ENCODE measurements at places on chromosomes 6 and 20.

- no peak for DNase-seq
These were observed 32.8 kb upstream of the SSTR4 start for GRCh38 chr20:23002276-23002675.

GRCh38 chr6:52162940-52163908 is 23.0 kb upstream of the IL17A start:
- no peak for DNase-seq

GRCh38 chr20:25313593-25313992 is 65.7 kb downstream of the PYGB start:
- no peak for DNase-seq

GRCh38 chr6:50842861-50843384 is 24.3 kb downstream of the TFAP2B start:
- no peak for DNase-seq

DNA sequence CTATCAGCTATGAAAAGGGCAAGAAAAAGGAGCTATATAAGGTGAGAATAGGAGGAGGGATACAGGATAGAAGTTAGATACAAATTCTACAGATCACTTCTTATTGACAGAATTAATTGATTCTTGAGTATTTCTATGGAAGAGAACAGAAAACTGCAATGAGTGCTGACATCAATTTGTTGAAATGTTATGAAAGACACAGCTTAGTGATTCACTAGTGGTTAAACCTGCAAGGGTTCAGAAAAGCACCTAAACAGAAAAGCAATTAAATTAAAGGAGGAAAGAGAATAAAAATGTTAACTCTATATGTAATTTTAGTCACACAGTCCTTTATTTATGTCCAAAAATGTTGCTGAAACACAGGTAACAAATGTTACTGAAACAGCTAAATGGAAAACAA is 254.4 kb upstream of the RUNX2 start:
- DNase-seq: no peak

DNA sequence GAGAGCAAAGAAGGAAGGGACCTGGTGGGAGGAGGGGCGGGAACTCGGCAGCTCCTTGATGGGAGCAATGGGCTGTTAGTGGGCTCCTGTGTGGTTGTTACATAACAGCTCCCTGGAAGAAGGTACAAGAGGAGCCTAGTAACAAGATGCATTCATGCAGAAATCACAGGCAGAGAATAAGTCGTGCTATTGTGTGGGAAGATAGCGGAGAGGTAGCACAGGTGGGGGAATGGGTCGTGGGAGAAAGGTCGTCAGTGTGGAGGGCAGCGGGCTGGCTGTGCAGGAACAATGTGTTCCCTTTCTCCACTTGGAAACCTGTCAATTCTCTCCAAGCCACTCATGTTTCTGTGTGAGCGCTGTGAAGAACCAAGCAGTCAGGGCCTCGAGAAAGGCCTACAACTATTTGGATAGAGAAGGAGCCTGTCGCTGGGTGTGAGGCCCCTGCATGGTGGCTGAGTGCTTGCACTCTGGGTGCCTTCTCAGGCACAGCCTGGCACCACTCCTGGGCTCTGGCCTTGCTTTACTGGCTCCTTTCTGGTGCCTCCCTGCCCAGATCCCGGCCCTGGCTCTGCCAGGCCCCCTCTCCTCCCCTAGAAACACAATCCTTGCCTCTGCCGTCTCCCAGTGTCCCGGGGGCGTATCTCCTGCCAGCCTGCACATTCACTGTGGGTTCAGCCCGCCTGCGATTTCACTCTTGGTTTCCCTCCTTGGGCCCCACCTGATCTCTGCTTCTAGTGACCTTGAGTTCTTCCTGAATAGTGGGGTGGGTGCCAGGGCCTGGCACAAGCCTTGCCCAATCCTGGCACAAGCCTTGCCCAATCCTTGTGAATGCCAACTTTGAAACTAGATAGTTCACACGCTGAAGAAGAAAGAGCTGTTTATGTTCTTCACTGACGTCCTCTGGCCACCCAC is 7.4 kb upstream of the FGD2 start:
- DNase-seq: no peak

DNA sequence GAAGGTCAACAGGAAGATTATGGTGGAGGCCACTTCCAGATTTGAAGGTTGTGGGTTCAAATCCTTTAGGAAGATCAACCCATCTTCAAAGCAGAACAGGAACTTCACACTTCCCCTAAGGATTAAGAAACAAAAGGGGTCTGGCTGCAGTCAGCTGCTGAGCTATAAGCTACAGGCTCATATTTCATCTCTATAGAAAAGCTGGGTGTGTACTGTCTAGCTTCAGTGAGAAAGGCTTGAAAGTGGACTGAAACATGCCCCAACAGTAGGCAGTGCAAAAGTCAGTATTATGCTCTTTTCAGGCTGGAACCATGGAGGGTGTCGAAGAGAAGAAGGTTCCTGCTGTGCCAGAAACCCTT is 60.1 kb upstream of the SPDEF start:
- no peak for DNase-seq

DNA sequence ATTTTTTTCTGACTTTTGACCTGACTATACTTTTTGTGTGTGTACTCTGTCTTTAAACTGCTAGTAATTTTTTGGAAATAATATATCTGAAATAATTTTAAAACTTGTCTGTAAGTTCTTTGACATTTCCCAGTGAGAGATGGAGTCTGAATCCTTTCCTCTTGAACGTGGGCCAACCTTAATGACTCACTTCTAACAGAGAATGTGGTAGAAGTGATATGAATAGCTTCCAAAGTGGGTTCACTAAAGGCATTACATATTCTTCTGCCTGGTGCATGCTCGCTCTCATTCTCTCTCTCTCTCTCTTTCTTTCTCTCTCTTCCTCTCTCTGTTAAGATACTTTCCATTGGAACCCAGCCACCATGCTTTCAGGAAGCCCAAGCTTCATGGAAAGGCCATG is 108.7 kb upstream of the FERMT1 start:
- DNase-seq: no peak

DNA sequence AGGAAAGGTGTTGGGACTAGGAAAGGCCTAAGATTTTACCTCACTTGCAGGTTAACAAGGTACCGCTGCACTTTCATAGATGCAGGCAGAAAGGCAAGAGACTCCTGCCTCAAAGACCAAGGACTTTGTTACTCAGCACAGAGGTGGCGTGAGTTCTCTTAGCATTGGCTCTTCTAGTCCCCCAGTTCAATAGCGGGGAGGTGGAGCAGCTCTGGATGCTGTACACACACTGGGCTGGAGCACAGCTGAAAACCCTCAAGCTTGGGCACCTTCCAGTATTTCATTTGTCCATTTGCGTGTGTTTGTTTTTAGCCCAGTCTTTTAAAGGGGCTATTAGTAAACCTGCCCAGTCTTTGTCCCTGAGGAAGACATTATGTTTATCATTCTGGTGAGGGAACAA is 345.2 kb downstream of the FARS2 start:
- no peak for DNase-seq

- no peak for DNase-seq
These were observed 533.9 kb downstream of the RFPL4B start for GRCh38 chr6:112881027-112881426.

DNA sequence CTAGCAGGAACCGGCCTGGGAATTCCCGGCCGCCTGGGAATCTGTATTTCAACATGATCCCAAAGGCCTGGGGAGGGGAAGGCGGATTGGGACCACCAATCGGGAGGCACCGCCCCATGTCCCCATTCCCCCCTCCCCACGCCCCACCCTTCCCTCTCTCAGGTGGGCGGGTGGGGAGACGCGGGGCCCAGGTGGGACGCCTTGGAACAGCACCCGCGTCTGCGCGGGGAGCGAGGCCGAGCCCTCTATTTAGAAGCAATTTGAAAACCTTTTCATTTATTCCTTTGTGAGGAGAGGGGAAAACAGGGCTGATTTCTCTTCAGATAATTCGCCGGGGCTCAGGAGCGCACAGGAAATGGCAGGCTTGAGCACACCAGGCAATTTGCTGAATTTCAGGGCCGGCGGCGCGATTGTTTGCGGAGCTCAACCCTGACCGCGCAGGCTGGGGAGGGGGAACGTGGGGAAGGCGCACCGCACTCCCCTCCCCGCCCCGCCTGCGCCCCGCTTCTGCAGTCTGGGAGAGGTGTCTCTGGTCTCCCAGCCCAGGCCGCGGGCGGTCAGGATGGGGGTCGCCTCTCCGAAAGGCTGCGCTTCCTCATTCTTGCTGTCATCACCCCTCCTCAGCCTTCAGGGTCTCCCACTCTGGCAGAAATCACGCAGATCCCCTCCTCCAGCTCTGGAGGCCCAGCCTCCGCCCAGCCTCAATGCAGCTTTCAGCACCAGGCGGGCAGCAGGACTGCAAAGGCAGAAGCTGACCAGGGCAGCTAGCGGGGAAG is 170.0 kb downstream of the GRM4 start:
- DNase-seq: no peak

- DNase-seq: no peak
These were observed 625.7 kb downstream of the TFAP2A start for GRCh38 chr6:9789201-9789600.

GRCh38 chr6:169854083-169854725 is 102.8 kb downstream of the ERMARD start:
- no peak for DNase-seq

DNA sequence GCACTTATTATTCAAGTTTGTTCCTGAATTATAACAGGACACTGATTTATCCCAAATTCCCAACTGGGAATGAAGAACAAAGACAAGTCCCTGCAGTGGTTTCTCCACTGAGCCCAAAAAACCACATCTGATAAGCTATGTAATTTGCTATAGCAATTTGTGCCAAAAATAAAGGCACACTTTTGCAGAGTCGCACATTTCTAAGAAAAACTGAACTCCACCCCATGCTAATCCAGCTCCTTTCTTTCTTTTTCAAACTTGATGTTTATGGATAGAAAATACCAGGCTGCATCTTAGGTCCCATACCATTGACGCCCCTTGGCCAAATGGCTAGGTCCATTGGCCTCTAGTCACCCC is 170.2 kb upstream of the CITED2 start:
- no peak for DNase-seq
